ENCODE measurements at places on chromosomes 16 and 17.
A peak's percentile ranks its signal among the peaks of the same experiment; 100 is the strongest.

- no peak for DNase-seq
These were observed 13.7 kb upstream of the PRKCB start for GRCh38 chr16:23821875-23822688.

GRCh38 chr17:61285526-61286320 is 113.9 kb upstream of the TBX2 start:
- DNase-seq: peak; percentile 57

GRCh38 chr16:86337581-86338402 is 172.5 kb upstream of the FOXF1 start:
- no peak for DNase-seq

- peak; percentile 33 for DNase-seq
These were observed 56.1 kb upstream of the MED13 start for GRCh38 chr17:62121025-62121730.

DNA sequence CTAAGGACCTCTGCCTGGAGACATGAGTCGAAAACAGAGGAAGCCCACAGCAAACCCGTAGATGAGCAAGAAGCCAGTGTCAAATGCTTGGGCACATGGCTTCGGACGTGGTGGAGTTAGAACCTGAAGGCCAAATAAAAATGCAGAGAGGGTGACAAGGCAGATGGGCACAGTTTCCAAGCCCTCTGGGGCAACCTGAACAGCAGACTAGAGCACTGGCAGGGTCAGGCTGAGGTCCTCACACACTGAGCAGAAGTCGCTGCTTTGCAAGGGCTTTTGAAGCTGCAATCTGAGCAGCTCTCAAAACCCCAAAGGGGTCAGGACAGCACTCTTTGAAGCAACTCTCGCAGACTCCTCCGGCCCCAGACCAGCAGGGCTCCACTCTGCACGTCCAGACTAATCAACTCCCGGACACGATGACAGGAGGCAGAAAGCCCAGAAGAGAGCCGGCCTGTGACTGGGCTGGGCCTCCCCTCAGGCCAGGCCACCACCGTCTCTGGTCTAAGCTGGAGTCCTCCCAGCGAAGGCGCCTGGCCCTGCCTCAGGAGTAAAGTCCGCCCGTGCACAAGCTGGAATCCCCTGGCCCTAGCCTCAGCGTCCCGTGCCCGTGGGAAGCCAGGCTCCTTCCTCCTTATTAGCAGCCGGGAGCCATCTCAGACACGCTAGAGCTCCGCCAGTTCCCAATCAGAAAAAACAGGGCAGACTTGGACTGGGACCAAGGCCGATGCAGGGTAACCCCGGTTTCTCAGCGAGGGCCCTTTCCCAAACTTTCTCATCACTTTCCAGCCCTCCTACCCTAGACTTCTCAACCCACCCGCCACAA is 924 bp downstream of the SMARCD2 start:
- peak; percentile 71 for DNase-seq

All from neural progenitor cell (in vitro differentiated cells).